ENCODE measurements at places on chromosomes 11 and 22. TPM values are rescaled to one million over a fixed set of nuclear protein-coding genes. Genes with fewer than 3 reads are reported as not detected.
A peak's percentile ranks its signal among the peaks of the same experiment; 100 is the strongest.

DNA sequence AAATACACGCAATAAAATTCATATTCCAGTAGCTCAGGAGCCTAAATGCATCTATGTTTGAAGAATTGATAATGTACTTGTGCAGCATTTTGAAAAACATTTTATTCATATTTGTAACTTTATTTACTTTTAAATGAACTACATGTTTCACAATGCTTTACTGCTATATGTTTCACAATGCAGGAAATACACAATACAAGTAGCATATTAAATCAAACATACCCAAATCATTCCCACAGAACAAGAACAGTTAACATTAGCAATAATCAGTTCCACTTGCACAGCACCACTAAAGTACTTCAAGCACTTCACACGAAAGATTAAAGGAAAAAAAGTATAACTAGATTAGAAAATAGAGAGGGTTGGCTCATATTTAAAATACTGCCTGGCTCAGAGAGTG lies 343.6 kb upstream of the CCDC90B start:
- DNase-seq = no peak

The KDM4E gene
- total RNA-seq = 4.6 TPM

The C11orf91 gene
- 2.2 TPM for total RNA-seq

The NRGN gene
- not detected for total RNA-seq

DNA sequence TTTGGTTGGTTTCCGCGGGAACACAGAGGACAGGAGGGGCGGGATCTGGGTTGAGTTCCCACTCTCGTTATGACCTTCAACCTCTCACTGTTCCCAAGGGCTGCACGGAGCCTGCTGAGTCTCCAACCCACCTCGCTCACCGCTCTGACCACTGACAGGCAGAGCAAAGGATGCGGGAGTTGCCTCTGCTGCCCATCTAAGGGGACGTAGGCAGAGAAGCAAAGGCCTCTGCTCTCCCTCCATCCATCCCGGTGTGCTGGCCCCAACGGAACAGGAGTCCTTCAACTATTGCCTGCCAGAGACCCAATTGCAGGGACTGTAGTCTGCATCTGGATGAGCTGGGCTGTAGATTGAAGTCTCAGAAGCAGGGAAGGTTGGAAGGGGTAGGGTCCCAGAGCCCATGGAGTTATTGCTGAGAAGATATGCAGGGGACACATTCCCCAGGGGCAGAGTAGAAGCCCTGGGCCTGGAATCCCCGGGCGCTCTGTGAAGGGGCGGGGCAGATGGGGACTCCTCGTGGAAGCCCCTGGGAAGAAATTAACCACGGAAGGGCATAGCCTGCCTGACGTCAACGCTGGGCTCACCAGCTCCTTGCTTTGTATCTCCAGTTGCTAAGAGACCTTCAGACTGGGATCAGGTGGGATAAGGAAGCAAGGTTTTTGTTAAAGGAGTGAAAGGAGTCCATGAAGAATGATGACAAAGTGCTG lies 12.7 kb upstream of the FXYD2 start:
- no peak for DNase-seq

DNA sequence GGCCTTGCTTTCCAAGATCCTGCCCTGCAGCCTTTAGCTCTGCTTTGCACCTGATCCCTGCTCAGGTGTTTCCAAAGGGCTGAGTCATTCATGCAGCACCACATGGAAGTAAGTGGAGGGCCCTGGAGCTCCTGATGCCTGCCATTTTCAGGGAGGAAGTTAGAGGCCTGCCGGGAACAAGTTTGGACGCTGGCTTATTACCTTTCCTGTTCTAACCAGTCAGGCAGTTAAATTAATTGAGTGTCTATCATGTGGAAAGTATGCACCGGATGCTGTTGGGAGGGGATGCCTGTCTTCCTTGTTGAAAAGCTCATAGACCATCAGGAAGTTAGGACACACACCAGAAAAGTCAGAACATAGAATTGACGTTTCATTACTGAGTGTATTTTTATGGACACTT lies 73.7 kb upstream of the PLET1 start:
- no peak for DNase-seq

The GAS2 gene
- 7.7 TPM for total RNA-seq

DNA sequence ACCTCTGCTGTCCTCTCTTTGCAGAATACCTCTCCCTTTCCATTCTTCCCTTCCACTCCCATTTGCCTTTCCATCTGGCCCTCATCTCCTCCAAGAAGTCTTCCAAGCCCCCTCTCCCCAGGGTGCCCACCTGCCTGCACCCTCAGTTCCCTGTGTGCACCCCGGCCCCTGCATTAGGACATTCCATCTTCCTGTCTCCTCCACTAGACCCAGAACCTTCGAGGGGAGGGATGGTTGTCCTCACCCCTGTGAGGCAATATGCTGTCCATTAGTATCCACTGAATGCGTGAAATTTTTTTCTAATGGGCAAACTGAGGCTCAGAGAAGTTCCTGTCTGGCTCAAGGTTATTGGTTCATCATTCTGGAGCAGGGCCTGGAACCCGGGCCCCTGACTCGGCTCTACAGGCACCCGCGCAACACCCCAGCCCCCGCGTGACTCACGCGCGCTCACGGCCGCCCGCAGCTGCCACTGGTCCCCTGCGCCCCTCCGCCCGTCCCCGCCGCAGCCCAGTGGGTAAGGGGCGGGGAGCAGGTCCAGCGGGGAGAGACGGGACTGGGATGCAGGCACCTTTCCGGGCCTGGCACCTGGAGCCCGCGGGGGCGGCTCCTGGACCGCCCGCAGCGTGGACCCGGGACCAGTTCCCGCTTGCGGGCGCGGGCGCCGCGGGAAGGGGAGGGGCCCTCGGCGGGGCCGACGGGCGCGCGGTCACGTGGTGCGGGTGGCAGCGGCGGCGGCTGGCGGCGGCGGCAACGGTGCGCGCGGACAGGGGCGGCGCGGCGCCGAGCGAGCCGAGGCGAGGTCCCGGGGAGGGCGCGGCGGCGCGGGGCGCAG lies 7.0 kb downstream of the SEPTIN3 start:
- DNase-seq = no peak

DNA sequence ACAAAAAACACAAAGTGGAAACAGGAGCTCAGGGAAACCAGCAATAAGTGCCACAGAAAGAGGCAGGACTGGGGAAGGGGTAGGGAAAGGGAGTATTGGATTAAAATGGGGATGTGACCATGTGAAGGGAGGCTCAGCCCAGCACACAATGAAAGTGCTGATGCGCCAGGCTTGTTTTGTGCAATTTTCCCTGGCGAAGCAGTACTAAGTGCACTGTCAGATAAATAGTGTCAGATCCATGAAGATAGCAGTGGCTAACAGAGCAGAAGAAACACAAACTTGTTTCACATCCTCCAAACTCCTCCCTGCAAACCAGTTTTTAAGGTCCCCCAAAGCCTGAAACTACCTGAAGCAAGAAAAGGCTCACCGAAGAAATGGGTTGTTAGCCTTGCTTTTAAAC lies 50.7 kb upstream of the RAPSN start:
- DNase-seq = no peak

The RTN4RL2 gene
- not detected for total RNA-seq

GRCh38 chr11:20443596-20443995 lies 56.1 kb downstream of the PRMT3 start:
- DNase-seq = peak; percentile 25

The OR2D2 gene
- total RNA-seq = 5.5 TPM

The RAB36 gene
- total RNA-seq = 1.7 TPM

The WNT7B gene
- 7.2 TPM for total RNA-seq

DNA sequence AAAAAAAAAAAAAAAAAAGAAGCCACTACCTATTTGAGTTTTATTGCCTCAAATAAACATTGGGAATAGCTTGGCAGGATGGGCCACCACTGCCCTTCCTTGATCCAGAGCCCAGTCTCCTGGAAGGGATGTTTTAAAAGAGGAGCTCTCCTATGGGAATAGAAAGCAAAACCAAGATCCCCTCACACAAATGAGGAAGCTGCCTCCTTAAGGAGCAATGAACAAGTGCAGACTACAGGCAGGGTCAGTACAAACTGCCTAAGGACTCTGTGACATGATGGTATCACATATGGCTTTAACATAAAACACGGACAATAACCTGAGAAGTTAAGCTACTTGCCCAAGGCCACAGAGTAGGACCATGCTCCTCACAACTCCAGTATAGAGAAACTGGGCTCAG lies 120.8 kb downstream of the NAT10 start:
- DNase-seq = no peak

- DNase-seq = no peak
Measured at GRCh38 chr11:62605467-62605866, 3.8 kb upstream of the MTA2 start.

- DNase-seq = no peak
Measured at GRCh38 chr11:36364551-36365325, 68.7 kb downstream of the PRR5L start.

DNA sequence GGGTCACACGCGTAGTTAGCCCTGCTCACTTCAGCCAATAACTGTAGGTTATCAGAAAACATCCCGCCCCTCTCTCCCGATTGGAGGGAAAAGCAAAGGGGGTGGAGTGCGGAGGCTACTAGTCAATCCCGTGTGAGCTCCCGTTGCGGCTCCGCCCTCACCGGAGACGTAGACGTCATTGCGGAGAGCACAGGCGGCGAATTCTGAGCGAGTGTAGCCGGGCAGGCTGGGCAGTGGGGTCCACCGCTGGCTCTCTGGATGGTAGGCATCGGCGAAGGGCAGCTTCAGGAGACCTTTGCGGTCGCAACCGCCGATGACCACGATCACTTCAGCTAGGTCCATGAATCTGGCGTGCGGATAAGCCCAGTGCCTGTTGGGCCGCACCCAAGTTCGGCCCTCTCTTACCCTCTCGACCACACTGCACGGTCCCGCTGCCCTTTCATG lies 4.7 kb downstream of the KLHL35 start:
- peak; percentile 97 for DNase-seq

The IPO7 gene
- total RNA-seq = 169 TPM

The PAX6 gene
- 5.5 TPM for total RNA-seq

The PRCP gene
- 52.2 TPM for total RNA-seq

- DNase-seq = no peak
Measured at GRCh38 chr11:65849366-65849765, 8.6 kb downstream of the CFL1 start.

DNA sequence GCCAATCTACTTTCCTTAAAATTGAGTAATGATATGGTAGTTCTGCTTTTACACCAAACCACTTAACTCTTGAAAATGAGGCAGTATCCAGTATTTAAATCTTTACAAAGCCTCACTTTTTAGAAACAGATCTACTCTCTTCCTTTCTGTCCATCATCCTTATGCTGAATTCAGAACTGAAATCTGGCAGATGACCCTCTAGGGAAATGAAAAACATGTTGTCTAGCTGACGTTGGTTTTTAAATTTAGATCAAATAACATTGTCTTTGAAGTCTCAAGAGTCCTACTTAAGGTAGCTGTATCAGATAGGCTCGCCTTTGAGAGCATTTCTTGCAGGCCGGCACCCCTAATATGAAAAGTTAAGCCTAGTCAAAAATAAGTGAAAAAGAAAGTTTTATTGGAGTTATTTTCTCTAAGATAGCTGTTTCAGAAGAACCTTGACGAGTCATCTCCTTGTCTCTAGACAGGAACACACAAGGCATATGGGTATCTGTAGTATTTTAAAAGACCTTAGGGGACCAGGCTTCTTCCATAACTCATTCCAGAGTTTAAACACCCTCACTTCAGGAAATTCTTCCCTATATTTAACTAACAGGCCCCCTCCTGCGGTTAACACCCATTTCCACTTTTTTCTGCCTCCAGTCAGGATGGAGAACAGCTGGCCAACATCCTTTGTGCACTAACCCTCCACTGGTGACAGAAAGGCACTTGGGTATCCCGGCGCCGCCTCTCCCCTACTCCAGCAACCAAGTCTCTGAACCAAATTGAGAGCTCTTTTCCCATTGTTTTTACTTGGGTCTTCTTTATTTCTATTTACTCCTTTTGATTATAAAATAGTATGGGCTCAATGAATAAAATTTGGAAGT lies 81.2 kb downstream of the WNT11 start:
- DNase-seq = no peak

DNA sequence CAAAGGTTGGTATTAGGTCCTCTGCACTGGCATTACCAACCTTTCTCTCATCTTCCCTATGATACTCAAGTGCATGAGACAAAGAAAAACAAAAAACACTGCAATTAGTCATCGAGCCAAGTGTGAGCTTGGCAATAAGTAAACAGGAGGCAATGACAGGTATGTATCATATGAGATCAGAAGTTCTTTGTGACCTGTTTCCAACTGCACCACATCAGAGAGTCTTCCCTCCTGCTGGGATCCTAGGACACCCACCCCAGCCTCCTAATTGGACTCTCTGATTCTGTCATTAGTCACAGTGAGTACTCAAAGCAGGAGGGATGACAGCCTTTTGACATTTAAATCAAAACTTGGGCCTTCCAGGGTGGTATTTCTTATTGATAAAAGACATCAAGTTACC lies 7.8 kb upstream of the JAML start:
- no peak for DNase-seq

DNA sequence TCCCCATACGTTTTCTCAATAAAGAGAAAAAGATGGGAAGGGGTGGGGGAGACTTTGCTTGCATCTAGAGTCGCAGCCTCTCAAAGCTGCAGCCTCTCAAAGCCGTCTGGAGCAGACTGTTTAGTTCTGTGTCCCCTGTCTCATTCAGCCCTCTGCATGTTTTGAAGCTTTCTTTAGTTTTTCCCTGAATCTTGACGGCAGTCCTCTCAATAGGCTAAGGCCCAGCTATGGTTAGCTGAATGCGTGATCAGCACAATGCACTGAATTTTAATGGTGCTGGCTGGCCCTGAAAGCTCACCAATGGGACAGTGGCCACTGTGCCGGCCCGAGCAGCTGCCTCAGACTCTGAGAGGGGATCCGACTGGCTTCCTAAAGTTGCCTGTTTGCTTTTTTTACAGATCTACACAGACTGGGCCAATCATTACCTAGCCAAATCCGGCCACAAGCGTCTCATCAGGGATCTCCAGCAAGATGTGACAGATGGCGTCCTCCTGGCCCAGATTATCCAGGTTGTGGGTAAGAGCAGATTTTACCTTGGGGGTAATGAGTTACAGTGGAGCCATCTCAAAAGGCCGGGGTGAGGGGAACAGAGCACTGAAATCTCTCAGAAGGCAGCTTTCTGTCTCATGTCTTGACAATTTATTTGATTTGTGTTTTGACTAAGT lies 119.6 kb downstream of the NAV2 start:
- no peak for DNase-seq

Measured in umbilical cord (tissue), 2 donors.